ENCODE measurements at places on chromosomes 7 and 10.

DNA sequence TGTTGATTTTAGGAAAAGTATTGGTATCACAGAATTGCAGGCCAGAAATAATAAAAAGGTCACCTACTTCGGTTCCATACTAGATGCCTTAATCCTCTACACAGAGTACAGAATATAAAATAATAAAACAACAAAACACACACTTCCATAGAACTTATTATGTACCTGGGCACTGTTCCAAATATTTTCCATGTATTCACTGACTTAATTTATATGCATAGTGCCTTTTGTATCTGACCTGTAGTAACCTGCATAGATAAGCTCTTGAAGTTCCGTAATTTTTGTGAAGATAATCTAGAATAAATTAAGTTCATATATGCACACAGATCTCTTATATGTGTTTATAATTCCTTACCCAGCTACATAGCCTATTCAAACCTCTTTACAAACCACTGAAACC is 78.3 kb downstream of the RAPGEF5 start:
- DNase-seq = no peak

- DNase-seq = no peak
These were observed 89.9 kb upstream of the CAPZA2 start for GRCh38 chr7:116772423-116772863.

DNA sequence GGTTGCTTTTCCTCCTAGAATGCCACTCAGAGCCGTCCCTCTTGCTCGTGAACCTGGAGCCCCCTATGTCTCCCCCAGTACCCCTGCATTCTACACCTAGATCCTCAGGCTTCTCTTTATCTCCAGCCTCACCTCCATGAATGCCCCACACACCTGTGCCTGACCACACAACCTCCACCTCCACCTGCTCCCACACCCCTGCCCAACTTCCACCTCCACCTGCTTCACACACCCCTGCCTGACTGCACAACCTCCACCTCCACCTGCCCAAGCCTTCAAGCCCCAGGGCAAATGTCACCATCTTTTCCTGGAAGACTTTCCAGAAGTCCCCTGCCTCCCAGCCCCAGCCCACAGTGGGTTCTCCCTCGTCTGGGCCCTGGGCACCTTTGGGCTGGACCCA is 6.9 kb upstream of the LFNG start:
- no peak for DNase-seq

DNA sequence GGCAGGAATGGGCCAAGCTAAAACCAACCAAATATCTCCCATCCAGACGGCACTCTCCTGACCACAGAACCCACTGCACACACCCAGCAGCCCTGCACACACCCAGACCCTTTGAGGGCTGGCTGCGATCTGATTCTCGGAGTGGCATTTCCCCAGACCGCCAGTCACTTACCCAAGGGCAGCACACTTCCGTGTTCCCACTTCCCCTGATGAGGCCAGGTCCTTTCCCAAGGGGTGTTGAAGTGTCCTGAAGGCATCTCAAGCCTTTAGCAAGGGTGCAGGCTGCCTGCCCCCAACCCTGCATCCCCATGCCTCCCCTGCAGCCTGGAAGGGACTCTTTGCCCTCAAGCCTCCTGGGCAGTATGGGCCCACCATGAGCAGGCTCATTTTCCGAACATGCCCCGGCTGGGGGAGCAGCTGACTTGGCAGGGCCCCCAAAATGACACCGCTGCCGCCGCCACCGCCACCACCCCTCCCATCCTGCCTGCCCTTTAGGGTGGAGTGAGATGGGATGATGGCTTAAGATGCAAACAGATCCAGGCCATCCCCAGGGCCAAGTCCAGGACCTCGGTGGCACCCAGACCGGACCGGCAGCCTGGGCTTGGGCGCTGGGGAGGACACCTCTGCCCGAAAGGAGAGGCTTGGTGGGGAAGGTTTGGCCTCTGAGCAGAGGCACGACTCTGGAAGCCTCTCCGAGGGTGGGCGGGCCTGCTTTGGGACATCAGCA is 159.8 kb downstream of the NRF1 start:
- DNase-seq = no peak

- no peak for DNase-seq
These were observed 3.2 kb downstream of the PARP12 start for GRCh38 chr7:140059273-140060242.

DNA sequence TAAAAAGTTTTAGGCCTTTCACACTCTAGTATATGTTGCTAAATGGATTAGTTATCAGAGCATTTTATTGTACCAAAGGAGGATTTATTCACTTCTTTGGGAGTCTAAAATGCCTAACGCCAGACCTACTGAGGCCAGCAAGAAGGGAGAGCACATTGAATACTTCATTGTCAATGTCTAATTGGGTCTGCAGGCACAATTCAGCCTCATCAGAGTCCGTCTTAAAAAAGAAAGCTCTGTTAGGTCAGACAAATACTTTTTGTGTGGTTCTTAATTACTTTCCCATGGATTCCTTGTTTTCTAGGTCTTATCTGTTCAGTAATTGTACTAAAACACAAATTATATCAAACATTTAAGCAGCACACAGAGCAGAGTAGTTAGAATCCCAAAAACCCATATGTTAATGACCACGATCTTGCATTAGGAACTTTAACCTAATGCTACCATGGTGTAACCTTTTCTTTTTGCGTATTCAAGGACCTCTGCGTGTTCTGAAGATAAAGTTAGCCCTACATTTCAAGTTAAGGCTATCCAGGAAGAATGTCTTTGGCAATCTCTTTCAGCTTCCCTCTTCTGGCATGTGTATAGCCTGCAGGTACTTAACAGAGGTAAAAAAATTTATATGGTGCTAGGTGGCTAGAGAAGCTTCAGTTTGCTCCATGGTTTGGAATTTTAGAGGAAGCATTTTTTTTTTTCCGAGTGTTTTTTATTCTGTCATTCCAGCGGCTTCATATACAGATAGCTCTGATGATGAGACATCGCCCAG is 45.7 kb upstream of the STRIP2 start:
- no peak for DNase-seq

DNA sequence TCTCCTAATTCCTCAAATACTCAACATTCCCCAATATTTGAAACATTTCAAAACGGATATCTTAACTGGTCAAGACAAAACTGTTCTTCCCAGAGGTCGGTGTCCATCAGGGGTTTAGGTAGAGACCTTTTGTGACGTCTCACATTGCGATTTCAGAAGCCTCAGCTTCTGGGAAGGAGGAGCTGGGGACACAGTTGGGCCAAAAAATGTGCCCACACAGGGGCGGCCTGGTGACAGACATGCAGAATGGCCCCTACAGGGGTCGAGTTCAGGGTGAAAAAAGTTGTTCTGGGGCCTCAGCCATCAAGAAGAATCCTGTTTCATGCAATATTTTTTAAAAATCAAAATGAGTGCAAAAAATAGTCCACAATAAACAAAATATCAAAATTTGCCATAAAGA is 108.7 kb upstream of the PFKP start:
- DNase-seq = no peak

- DNase-seq = no peak
These were observed 570.2 kb downstream of the ARL4A start for GRCh38 chr7:13257661-13258060.

All from ascending aorta (tissue), 2 donors.